ENCODE measurements at places on chromosomes 4 and X.

DNA sequence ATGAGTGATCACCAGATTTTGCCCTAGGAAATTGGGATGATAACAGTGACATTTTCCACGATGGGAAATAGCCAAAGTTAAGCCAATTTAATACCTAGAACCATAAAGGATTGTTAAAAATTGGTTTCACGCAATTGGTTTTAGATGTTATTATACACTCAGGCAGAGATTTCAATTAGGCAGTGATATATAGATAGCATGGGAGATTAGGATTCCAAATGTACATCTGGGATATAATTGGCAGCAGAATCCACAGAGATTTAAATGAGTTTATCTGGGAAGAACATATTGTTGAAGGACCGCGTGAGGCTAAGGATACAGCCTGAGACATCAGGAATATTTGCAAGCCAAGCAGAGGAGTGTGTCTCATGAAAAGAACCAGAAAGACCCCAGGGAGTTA is 351.6 kb downstream of the GPM6A start:
- DNase-seq: no peak

DNA sequence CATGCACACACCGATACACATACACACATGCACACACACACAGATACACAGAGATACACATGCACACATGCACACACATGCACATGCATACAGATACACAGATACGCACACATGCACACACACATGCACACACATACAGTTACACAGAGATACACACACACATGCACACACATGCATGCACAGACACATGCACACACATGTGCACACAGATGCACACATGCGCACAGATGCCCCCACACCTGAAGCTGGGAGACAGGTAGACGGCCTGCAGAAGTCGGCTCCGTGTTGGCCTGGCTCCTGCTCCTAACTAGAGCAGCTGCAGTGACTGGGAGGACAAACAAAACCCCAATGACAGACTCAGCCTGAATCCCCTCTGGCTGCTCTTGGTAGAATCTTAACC is 46.8 kb downstream of the PSAPL1 start:
- DNase-seq: no peak

DNA sequence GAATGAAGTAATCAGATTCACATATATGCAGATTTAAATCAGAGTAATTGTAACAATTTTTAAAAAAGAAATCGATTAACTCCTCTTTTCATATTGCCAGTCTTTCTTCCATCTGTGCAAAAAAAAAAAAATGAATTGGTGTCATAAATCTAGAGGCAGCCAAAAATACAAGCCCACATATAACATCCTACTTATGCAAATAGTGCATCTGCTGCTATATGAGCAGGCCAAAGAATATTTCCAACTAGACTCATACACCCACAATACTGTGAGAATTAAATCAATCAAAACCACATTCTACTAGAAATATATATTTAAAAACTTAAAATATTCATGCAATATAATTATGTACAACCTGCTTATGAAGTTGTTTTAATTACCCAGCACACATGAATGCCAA is 298.1 kb upstream of the TRAM1L1 start:
- no peak for DNase-seq

DNA sequence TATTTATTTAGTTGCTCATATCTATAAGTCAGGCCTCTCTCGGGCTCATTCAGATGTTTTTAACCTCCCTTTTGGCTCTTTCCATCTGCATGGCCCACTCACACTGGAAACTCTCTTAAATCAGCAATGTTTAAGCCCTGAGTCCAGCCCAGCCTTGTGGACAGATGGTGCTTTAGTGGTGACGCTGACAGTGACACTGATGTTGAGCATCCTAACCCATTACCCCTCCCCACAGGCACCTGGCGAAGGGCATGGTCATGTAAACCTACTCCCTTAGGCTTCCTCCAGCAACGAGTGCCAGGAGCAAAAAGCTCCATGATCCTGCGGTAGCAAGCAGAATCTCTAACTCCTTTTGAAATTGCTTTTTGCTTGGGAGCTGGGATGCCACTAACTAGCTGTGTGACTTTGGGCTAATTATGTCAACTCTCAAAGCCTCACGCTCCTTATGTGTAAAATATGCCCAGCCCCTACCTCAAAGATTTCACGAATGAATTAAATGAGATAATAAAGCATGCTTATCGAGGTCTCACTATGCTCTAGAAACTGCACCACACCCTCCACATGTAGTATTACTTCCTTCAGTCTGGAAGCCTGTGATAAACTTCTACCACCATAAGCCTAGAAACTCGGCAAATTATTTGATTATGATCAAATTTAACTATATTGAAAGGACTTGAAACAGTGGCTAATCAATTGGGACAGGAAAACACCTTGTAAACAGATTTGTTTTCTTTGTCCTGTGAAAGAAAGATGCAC is 569.4 kb downstream of the BCOR start:
- DNase-seq: no peak

- DNase-seq: no peak
Observed at GRCh38 chr4:165874072-165874790, 1.2 kb downstream of the TLL1 start.

- no peak for DNase-seq
Observed at GRCh38 chrX:6826856-6827255, 291.9 kb upstream of the VCX3A start.

- no peak for DNase-seq
Observed at GRCh38 chr4:102036016-102036415, 245.5 kb downstream of the BANK1 start.

DNA sequence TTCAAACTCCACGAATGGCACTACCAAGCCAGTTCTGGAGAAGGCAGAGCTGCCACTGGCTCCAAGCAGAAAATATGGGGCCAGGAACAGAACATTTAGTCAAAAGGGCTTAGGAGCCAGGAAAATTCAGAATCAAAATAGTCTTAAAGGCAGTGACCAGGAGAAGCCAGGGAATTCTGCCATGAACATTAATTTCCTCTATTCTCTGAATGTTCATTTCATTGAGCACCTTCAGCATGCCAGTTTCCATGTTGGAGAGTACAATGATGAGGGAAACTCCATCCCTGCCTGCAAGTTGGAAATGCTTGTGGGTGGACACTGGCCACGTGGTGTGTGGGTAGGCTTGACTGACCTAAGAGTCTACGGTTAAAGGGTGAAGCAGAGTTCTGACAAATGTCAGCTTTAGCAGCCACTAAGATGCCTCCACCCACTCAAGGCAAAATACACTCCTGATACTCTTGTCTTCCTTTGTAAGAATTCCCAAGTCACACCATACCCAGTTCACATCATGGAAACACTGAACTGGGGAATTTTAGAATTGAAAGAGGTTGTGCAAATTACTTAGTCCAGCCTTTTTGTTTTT is 190.1 kb upstream of the C1QTNF7 start:
- DNase-seq: no peak

- DNase-seq: peak; percentile 74
Observed at GRCh38 chr4:113823291-113823659, 61.7 kb upstream of the CAMK2D start.

DNA sequence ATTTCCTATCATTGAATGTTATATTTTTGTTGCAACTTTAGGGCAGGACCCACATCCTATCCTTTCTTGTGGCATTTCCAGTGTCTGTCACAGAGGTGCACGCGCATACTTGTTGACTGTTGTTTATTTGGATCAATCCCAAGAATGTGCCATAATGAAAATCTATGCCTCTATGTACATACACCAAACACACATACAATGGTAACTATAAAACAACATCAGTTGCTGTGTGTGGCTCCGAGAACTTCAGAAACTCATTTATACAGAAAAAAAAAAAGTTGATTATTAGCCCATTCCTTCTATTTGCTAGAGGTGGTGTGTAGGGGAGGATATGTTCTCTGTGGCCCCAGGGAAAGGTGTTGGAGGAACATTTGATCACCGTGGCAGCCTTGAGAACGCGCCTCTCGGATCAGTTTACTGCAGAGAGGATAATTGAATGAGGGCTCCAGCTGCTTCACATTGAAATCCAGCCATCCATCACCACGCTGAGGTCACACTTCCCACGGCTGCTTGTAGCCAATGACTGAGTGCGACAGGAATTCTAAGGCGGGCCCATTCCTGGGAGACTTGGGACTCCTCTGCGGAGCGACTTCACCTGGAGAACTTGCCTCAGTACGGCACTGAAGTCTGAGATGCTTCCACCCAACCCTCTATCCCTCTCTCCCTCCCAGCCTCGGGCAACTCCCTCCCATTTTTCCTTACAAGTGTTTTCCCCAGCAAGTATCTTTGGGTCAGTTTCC is 19.5 kb downstream of the SMPX start:
- DNase-seq: no peak

GRCh38 chrX:50469206-50469605 is 1.4 kb downstream of the DGKK start:
- no peak for DNase-seq

DNA sequence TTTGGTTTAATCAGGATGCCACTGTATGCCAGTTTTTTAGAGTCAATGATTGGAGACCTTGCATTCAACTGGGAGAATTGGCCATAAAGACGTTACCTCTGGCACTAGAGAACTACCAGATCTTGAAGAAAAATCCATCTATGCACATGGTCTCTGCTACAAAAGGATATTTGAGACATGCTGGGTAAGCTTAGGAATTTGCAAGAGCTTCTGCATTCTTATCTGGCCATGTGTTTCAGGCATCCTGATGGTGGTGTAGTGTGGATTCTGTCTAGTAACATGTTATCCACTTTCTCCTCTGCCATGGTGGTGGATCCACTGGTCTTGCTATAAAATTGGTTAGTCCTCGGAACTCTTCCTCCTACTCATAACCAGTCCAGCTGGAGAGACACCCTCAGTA is 185.3 kb upstream of the WDFY3 start:
- no peak for DNase-seq

DNA sequence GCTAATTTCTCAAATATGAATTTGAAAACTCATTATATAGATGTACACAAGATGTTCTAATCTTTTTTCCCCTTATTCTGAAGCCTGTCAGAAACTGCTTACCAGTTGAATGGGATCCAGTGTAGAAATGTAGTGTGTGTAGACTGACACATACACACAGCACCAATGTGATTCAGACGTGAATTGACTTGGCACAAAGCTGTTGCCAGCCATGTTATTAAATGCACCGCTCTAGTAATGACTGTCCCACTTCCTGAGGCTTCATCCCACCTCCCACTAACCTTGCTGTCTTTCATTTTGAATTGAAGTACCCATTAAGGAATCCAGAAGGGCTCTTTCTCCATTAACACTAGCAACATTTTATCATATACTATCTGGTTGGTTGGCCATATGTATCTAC is 146.6 kb downstream of the PPA2 start:
- no peak for DNase-seq

- peak; percentile 2 for DNase-seq
Observed at GRCh38 chr4:13860126-13860525, 232.6 kb upstream of the BOD1L1 start.

DNA sequence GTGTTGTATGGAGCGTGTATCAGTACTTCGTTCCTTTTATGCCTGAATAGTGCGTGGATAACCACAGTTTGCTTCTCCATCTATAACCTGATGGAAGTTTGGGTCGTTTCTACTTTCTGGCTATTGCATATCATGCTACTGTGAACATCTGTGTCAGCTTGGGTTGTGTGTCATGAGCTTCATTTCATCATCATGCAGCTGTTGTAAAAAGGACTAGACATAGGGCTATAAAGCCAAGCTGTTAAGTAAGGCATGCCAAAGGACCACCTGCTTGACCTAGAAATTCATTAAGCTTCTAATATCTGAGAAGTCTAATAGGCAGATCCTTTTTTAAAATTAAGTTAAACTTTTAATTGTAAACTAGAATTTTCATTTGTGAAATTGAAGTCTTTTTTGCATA is 18.4 kb downstream of the SMS start:
- DNase-seq: no peak

DNA sequence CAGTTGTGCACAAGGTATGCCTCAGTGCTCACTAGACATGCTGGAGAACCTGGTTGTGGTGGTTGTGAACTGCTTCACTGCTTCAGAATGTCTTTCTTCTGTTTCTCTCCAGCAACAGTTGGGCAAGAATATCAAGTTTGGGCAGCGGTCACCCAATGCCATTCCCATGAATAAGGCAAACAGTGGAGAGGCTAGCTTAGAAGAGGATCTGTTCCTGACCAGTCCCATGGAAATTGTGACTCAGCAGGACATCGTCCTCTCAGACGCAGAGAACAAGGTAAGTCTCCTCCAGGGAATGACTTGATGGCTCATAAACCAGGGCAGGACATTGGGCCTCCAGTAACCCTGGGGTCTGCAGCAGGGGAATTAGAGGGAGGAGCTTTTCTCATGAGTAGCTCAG is 79.9 kb downstream of the AASDH start:
- DNase-seq: no peak

DNA sequence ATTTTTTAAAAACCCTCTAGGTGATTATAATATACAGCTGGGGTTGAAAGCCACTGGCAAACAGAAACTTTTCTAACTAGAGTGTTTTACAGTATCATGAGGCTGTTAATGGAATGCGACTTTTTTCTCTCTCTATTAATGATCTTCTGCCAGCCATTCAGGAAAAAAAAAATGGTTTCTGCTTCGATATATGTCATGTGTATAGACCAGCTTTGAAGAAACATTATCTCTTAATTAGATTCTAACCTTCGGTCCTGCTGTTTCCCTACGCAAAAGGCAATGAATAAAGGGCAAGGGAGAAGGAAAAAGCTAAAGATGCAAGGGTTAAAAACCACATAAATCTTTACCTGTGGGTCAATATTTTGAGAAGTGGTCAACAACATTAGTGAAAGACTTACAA is 1662.1 kb upstream of the TENM3 start:
- no peak for DNase-seq

DNA sequence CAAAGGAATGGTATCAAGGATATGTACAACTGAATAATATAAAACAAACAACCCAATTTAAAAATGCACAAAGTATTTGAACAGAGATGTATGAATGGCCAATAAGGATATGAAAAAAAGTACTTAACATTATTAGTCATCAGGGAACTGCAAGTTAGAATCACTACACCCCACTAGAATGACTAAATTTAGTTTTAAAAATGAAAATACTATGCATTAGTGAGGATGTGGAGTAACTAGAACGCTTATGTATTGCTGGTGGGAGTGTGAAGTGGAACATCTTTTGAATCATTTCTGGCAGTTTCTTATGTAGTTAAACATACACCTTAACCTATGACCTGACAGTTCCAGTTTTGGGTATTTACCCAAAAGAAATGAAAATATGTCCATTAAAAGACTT is 13.0 kb upstream of the SLC16A2 start:
- DNase-seq: no peak

- DNase-seq: no peak
Observed at GRCh38 chr4:75629239-75629638, 1.1 kb downstream of the CDKL2 start.

GRCh38 chr4:79399076-79399475 is 9.0 kb downstream of the GK2 start:
- no peak for DNase-seq

DNA sequence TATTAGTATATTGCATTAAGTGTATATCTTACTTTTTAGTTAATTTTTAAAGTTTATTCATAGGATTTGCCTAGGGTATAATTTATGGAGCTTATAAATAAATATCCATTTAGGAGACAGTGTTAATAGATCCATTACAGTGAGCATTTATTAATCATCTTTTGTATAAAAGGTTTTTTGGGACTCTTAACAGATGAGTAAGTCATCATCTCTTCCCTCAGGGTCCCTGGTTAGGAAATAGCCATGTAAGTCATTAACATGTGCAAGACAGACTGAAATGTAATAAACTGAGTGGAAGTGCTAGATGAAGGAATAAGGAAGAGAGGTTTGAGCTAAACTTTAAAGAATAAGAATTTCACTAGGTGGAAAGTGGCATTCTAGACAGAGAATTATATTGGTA is 69.2 kb downstream of the PAQR3 start:
- no peak for DNase-seq
